CD4-positive, alpha-beta T cell treated with Interferon alpha-2 for 1 hour (primary cell): ENCODE measurements at places on chromosomes 13 and 19.
A peak's percentile ranks its signal among the peaks of the same experiment; 100 is the strongest.

DNA sequence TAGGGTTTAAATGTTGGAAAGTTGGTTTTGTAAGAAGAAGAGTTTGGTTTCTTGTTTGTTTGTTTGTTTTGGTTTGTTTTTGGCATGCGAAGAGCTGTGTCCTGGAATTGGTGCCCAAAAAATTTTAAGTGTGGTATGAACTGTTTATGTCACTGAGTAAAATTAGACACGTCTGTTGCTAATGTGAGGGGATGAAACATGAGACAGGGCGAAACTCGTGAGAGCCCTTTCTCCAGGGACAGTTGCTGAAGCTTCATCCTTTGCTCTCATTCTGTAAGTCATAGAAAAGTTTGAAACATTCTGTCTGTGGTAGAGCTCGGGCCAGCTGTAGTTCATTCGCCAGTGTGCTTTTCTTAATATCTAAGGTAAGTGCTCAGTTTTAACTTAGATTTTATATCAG is at the start of gene SGCG:
SGCG (plus strand) TSS at position 269 of the 400 bp plus-strand sequence. CDS start 22,716 bp downstream, outside the sequence.
- DNase-seq, result no peak

DNA sequence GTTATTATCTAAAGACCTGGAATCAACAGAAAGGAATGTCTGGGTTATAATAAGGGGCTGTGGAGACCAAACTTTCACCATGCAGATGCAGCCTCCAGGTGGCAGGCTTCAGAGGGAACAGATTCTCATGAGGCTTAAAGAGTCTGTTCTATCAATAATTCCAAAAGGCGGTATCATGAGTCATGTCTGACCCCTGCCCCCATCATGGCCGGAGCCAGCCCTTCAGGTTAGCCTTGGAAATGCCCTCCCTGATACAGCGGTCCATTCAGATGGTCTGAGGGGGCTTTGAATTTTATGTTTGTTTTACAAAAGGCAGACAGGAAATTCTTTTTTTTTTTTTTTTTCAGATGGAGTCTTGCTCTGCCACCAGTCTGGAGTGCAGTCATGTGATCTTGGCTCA is 21.7 kb upstream of the LAMP1 start:
- no peak for DNase-seq

DNA sequence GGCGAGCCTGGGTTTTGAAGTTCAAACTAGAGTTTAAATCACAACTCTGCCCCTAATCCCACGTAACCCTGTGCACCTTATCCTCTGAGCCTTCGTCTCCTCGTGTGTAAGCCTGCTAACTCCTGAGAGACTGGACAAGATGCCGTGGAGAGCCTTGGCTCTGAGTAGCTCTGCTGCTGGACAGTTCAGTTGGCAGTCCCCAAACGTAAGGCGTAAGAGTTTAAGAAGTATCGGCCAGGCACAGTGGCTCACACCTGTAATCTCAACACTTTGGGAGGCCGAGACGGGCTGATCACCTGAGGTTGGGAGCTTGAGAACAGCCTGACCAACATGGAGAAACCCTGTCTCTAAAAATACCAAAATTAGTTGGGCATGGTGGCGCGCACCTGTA is 4.7 kb upstream of the CD79A start:
- no peak for DNase-seq

DNA sequence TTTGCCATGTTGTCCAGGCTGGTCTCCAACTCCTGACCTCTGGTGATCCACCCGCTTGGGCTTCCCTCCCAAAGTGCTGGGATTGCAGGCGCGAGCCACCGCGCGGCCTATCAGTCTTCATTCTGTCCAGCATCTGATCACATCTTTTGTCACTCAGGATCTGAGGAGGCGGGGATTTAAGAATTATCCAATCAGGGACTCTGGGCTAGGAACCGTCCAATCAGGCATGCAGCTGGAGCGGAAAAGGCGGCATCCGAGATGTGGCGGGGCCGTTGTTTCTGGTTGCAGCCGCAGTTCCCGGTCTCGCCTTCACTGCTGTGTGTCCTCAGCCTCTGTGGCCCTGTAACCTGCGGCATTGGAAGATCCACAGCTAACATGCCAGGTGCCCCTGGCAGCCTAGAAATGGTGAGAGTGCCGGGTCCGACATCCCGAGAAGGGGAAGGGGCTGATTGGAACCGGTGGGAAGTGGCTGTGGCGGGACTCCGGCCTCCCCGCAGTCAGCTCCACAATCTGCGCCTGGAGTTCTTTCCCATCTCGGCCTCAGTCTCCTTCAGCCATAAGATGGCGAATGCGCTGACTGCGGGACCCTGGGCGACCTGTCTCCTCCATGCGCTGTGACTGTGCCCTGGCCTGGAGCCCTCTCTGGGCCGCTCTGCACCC is at the start of gene ZNF729:
ZNF729 (plus strand) TSS at position 291 of the 660 bp plus-strand sequence; CDS start at position 376, 85 bp downstream.
- no peak for DNase-seq

DNA sequence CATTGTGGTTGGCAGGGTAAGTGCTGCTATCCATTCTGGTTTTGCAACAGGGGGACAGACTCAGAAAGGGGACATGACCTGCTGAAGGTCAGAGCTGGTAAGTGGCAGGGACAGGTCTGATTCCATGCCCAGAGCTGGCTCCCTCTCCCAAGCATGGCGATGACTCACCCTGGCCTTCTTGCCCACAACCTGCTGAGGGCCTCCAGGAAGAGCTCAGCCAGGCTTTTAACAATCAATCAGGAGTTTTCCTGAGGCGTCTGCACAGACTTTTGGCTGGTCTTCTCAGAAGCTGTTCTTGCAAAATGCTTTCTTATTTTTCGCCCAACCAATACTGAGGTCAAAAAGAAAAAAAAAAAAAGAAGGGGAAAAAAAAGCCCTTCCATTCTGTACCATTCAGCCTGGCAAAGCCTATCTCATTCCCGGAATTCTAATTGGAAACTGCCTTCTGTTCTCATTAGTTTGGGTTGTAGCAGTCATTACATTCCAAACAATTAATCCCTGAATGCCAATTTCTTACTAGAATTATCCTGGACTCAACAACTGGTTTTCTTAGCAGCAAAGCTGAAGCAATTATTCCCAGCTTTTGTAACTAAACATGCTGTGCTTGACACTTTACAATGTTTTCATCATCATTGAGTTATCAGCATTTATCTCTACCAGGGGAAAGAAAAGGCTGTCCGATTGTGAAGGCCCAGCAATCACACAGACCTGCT is 17.7 kb downstream of the SIAH3 start:
- no peak for DNase-seq

DNA sequence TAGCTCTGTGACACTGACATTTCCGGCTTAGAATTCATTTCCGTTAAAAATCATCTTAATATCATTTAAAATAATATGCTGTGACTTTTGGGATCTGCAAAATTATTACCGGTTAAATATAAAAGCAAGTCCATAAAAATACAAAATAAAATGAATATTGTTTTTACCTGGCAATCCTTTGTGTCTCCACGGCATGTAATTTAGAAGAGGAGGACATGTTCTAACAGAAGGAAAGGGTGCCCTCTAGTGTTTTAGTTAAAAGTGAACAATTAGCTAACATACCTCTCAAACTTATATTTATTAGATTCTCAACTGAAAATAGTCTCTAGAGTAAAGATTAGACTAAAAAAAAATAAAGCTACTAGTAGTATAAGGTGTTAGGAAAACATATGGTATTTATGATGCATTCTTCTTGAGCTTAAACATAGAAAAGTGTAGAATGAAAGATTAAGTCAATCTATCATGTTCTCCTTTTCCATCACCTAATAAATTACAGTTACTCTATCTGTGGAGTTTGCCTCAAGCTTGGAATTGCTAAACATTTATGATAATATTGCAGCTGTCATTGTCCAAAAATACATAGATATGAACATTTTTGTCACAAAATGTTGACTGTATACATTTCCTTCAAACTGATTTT is 676.7 kb upstream of the SPRY2 start:
- DNase-seq, result no peak

- DNase-seq, result no peak
Observed at GRCh38 chr19:43759515-43759914, 4.8 kb upstream of the SMG9 start.

GRCh38 chr19:48639483-48640375 is 2.5 kb upstream of the DBP start:
- no peak for DNase-seq

GRCh38 chr13:97512732-97513131 is 78.8 kb downstream of the RAP2A start:
- no peak for DNase-seq

- no peak for DNase-seq
Observed at GRCh38 chr19:29491491-29491890, 34.3 kb upstream of the VSTM2B start.

DNA sequence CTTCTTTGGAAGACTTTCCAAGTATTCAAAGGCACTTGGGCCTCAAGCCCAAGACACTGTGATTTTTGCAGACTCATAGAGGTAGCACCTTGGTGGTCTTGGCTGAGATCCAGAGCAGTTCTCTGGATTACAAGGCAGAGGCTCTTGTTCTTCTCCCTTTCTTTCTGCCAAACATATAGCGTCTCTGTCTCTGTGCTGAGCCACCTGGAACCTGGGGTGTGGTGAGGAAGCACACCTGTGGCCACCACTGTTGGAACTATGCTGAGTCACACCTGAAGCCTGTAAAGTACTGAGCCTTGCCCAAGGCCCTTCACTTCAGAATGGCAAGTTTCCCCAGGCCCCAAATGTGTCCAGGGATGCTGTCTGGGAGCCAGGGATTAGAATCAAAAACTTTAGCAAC is 127.5 kb downstream of the FREM2 start:
- no peak for DNase-seq

GRCh38 chr19:2246014-2246620 is 3.0 kb upstream of the AMH start:
- no peak for DNase-seq

DNA sequence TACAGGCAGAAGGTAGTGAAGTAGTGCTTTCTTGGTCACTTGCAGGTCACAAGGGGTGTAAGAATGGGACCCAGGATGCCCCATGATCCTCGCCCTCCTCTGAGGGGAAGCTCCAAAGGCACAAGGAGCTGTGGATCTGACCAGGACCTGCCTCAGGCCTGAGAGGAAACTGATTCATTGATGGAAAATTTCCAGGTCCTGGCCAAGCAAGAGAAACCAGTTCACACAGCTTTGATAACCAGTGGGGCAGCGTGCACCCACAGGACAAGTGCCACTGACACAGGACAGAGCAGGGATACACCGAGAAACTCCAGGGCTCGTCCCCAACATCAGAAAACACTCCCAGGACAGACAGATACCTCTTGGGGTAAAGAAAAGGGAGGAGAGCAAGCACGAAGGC is 177.1 kb downstream of the RBM26 start:
- DNase-seq, result no peak

GRCh38 chr19:16337809-16338469 is 13.3 kb downstream of the KLF2 start:
- DNase-seq, result no peak

GRCh38 chr13:36366031-36366430 is 19.8 kb upstream of the SPART start:
- no peak for DNase-seq

DNA sequence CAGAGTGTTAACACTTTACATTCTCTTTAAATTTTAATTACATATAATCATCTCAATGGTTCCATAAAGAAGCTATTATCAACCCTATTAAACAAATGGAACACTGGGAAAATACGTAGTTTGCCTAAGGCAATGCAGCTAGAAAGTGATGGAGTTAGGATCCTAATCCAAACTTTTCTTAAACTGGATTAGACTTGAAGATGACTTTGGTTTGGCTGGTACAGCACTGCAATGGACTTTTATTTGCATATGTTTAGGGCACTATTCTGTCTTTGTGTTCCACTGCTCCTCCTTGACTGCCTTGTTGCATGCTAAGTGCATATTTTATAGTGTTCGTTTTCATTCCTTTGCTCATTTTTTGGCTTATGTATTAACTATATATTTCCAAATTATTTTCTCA is 133.5 kb upstream of the UFM1 start:
- no peak for DNase-seq

- DNase-seq, result no peak
Observed at GRCh38 chr13:57601536-57601935, 30.0 kb upstream of the PCDH17 start.

- no peak for DNase-seq
Observed at GRCh38 chr13:37134411-37135041, 29.1 kb upstream of the CSNK1A1L start.

- DNase-seq, result no peak
Observed at GRCh38 chr13:44801990-44802389, 187.3 kb downstream of the NUFIP1 start.

DNA sequence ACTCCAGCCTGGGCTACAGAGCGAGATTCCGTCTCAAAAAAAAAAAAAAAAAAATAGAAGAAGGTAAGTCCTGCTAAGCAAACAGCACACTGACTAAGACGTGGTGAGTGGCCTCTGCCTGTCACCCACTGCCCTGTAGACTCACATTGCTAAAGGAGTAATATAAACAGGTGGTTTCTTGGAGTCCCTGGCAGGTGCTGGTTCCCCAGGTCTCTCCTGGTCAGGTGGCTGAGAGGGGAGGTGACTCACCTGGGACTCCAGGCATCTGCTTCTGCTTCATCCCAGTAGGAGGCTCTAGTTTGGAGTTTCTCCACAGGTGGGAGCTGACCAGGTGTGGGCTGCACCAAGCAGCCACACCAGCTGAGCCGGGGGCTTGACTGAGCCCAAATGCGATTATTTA is at the start of gene OR10H1:
OR10H1 (minus strand) TSS at position 359 of the 400 bp plus-strand sequence. CDS start 7,627 bp downstream, outside the sequence.
- DNase-seq, result no peak

- DNase-seq, result no peak
Observed at GRCh38 chr19:34994286-34994642, 5.9 kb upstream of the GRAMD1A start.

DNA sequence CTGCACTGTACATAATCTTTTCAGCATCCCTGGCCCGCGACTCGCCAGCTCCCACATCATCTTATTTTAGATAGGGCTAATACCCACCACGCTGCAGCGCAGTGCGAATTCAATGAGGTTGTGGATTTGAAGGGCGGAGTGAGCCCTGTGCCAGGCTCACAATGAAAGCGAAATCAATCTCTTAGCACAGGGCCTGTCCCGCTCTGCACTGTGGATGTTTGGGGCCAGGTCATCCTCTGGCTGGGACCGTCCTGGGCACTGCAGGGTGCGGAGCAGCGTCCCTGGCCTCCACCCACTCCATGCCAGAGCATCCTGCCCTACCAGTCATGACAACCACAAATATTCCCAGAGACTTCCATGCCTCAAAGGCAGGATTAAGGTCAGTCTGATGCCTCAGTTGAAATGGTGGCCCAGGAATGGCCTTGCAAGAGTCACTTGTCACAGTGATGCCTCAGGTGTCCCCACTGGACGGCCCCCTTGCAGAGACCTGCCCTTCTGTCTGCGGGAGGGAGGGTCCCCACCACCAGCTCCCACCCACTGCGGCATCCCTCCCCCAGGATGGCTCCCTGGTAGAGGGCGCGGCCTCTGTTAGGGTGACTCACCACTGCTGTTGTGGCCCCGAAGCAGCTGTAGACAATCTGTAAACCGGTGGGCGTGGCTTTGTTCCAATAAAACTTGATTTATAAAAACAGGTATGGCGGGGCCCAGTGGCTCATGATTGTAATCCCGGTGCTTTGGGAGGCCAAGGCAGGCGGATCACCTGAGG is 5.6 kb downstream of the UHRF1 start:
- DNase-seq, result peak; percentile 68

- DNase-seq, result no peak
Observed at GRCh38 chr19:571566-571974, 826 bp upstream of the BSG start.
